ENCODE measurements at places on chromosomes 6 and 20.

GRCh38 chr20:46169245-46170171 is 51.4 kb downstream of the CD40 start:
- no peak for DNase-seq

DNA sequence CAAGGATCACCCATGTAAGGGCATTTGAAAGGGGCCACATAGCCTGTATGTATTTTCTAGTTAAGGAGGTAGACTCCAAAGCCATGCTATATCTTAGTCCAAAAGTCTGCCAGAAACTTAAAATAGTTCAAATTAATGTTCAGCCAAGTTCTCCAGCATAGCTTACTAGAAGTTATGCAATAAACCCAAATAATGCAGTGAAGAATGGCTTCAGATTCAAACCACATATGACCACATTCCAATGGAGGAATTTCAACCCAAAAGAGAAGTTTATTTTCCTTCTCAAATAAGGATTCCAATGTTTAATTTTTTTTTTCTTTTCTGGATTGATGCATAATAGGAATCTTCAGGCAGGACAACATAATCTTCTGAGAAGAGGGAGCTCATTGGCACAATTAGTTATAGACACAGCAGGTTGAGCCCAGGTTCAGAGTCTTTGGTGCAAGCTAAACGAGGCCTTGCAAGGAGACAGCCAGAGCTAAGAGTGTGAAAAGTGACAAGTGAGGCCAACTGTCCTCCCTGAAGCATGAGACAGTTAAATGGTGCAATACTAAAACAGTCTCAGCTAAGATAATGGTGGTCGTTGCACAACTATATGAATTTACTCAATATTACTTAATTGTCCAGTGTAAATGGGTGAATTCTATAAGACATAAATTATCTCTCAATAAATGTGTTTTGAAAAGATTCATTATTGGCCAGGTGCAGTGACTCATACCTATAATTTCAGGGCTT is 598.8 kb upstream of the CDH4 start:
- DNase-seq, result no peak

DNA sequence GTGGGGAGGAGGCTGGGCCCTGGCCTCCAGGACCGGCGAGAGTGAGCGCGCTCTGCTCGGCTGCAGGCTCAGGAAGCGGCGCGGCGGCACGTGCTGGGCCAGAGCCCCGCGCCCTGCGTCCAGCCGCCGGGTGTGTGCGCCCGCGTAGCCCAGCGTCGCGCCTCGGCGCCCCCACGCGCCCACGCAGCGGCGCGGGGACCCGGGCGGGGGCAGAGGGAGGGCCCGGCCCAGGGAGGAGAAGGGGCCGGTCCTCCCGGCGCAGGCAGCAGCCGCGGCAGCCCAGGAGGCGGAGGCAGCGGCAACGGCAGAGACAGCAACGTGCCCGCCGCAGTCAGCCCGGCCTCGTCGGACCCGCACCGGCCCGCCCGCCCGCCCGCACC is at the start of gene EYA2:
Gene EYA2 (plus strand): TSS at position 265 of the 380 bp plus-strand sequence. CDS start 95,168 bp downstream, outside the sequence.
- no peak for DNase-seq

DNA sequence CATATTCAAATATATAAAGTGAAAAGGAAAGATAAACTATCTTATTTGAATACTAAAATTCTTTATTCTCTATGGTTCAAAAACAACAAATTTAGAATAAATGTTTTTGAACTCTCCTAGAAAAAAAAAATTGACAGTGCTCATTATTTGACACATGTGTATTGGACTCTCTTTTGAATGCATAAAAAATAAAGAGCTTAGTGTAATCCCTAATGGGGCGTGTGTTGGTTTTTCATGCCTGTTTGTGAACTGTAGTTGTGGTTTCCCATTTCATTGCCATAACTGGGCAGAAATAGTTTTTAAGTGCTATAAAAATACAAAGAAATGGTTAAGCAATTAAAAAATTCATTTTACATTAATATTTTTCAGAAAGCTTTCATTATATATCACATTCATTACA is 101.3 kb downstream of the REV3L start:
- no peak for DNase-seq

- DNase-seq, result peak; percentile 97
Measured at GRCh38 chr6:4581468-4582385, 194.5 kb upstream of the CDYL start.

DNA sequence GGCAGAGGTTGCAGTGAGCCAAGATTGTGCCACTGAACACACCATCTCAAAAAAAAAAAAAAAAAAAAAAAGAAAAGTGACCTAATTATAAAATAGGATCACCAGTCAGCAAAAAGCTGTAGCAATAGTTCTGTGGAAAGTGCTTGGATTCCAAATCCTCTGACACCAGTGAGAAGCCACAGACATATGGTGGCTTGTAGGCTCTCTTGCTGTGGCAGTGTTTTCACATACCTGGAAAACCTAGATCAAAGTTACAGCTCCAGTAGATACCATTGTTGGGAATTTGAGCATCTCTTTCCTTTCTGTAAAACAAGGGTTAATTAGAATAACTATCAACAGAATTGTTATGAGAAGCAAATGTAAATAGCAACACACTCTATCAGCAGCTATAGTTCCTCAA is 4.1 kb downstream of the CCDC170 start:
- no peak for DNase-seq

- DNase-seq, result no peak
Measured at GRCh38 chr6:63140692-63141318, 70.5 kb upstream of the FKBP1C start.

DNA sequence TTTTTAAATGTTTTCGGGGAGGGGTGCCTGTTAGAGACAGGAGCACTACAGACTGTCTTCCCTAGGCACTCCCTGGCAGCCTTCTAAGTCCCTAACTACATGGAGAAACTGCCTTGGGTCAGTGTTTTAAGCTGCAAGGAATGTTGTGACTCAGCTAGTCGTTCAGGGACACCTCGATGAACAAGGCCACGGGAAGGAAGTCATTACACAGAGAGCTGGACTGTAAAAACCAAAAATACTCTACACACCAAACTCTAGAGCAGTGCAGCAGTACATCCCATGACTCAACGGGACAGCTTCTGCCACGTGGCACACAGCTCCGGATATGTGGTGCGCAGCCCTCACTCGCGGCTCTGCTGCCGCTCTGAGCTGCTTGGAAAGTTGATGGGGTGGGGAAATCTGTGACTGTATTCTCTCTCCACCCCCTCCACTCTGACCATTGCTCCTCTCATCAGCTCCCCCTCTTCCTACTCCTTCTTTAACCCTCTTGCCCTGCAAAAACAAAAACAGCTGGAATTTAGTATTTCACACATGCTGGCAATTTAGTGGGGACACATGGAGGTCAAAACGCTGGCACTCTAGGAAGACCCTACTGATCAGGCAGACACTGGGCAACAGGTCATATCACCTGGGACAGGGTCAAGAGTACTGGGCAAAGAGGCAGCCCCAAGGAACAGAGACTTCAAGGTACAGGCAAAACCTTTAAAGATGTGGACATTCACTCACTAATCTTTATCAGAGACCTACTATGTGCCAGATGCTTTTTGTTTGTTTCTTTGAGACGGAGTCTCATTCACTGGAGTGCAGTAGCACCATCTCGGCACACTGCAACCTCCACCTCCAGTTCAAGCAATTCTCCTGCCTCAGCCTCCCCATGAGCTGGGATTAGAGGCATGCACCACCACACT is 10.9 kb upstream of the LPIN3 start:
- DNase-seq, result peak; percentile 92

DNA sequence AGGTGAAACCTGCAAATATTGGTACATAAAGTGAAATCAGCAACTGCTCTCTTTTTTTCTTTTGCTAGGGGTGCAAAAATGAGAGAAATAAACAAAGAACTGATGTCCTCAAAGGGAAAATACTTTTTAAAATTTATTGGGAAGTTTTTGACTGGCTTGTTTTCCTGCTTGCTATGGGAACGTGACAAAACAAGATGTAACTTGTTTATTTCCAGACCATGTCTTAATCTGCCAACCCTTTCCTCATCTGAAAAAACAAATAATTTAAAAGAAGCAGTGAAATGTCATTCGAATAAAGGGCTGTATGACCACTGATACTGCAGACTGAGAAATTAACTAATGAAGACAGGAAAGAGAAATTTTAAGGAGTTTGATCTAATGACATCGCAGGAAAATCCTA is 221.9 kb downstream of the CBLN4 start:
- no peak for DNase-seq

DNA sequence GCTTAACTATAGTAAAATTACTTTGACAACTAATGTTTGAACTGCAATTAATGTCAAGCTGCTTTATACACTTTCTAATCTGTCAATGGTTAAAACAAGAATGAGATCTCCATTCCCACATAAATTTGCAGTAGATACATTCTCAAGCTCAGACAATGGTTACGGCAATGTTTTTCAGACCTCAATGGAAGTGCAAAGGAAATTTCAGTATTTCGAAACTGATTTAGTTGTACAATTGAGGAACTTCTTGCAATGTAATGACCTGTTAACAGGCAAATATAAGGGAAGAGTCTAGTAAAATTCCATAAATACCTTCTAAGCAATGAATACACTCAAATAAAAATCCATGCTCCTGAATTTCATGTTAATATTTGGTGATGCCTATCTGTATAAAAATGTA is 94.7 kb downstream of the ADTRP start:
- no peak for DNase-seq

GRCh38 chr6:24004062-24004461 is 122.0 kb upstream of the NRSN1 start:
- DNase-seq, result peak; percentile 7

DNA sequence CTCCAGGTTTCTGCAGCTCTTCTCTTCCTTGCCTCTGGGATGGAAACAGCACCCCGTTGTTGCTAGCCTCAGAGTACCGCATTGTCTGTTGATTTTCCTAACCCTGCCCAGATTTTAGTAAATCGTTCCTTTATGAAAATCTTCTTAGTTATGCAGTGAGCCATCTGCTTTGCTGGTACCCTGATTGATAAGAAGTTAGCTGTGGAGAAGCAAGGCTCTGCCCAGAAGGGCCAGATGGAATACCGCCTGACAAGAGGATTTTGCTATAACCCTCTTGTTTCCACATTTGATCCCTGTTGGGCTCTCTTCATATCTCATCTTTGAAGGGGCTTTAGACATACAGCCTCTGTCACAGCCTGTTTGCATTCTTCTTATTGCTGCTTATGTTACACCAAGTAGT is 229.0 kb downstream of the CDKAL1 start:
- no peak for DNase-seq

- DNase-seq, result no peak
Measured at GRCh38 chr6:148296771-148297170, 45.9 kb upstream of the SASH1 start.

- no peak for DNase-seq
Measured at GRCh38 chr6:87261534-87261933, 60.9 kb upstream of the SMIM8 start.

DNA sequence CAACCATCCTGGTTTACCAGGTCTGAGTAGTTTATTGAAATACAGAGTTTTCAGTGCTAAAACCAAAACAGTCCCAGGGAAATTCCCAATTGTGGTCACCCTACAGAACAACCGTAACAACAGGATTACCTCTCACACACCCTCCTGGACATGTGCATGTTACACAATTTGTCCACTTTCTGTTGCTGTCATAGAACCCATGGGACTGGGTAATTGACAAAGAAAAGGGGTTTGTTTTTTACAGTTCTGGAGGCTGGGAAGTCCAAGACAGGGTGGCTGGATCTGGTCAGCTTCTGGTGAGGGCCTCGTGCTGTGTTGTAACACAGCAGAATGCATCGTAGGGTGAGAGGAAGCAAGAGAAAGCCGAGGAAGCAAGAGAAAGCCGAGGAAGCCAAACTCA is 9.1 kb upstream of the ADA start:
- DNase-seq, result no peak

DNA sequence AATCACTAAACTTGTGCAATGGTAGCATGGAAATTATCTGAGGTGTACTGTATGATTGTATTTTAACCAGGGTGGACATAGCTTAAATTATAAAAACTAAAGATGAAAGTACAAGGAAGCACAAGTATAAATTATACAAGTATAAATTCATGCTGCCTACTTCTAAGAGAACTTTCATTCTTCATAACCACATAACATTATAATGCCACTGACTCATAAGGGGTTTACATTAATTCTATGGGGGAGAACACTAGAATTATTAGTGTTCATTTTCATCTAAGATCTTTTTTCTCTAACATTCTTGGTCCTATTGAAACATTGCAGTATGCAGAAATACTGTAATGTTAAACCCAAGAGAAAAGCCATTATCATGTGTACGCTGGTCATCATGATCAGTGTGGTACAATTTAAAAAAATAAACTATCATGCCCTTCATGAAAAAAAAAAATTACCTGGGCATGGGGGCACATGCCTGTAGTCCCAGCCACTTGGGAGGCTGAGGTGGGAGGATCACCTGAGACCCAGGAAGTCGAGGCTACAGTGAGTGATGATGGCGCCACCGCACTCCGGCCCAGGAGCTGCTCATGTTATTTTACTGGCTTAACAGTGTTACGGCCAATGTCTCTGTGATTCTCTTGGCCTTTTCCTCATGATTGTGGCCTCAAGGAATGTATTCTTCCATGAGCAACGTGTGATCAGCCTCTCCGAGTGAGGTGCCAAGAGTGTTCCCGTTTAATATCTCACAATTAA is 25.9 kb upstream of the AHCY start:
- no peak for DNase-seq

All from fibroblast of the aortic adventitia (primary cell).